ENCODE measurements at places on chromosomes 16 and 17.

- DNase-seq = no peak
These were observed 3.6 kb downstream of the CDC6 start for GRCh38 chr17:40291281-40291664.

DNA sequence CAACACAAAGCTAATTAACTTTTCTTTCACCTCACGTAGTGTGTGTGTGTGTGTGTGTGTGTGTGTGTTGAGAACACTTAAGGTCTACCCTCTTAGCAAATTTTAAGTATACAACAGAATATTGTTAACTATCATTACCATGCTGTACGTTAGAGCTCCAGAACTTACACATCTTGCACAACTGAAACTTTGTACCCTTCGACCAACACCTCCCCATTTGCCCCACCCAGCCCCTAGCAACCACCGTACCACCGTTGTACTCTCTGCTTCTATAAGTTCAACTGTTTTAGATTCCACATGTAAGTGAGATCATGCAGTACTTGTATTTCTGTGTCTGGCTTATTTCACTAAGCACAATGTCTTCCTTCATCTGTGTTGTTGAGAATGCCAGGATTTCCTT lies 28.1 kb upstream of the MLYCD start:
- no peak for DNase-seq

- DNase-seq = no peak
These were observed 57.9 kb downstream of the SDK2 start for GRCh38 chr17:73586275-73586832.

DNA sequence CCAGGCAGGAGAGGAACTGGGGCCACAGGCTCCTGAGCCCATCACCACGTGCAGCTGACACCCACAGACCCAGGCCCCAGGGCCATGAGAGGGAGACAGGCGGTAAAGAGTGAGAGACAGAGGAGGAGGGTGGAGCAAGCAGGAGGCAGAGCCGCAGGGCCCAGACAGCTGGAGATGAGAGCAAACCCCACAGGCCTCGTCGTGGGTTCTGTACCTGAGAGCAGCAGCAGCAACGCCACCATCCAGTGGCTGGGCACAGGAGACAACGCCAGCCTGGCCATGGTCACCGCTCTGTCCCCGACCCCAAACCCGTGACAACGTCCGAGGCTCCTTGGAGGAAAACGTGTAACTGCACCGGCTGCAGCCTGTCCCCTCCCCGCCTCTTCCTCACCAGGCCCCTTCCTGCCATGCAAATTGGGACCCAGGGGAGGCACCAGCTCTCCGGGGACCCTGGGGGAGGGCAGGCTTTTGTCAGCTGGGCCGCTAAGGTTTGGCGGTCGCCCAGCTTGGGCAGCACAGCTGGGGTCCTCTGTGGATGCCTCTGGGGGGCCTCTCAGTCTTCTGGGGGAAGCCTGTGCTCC lies at the start of gene CD79B:
TSS of gene CD79B (minus strand) at position 351 of the 581 bp plus-strand sequence. CDS start at position 281, 70 bp downstream.
- no peak for DNase-seq

DNA sequence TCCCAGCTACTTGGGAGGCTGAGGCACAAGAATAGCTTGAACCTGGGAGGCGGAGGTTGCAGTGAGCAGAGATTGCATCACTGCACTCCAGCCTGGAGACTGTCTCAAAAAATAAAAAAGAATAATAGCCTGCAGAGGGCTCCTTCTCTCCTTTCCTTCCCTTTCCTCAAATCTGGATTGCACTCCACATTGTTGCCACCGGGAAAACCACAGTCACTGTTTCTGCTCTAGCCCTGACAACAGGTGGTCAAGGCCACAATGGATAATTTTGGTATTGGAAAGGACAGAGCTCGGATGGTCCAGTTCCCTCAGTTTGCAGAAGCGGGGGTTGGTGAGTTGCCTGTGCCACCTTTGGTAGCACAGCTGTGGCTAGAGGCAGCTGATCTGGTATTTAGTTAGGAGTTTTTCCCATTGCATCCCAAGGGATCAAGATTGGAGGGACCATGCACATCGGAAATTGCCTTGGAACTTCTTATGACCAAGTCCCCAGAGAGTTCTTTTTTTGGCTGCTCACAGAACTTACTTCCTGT lies 44.7 kb upstream of the PRSS54 start:
- peak; percentile 27 for DNase-seq

- no peak for DNase-seq
These were observed 30.7 kb upstream of the HOXB13 start for GRCh38 chr17:48759288-48759687.

DNA sequence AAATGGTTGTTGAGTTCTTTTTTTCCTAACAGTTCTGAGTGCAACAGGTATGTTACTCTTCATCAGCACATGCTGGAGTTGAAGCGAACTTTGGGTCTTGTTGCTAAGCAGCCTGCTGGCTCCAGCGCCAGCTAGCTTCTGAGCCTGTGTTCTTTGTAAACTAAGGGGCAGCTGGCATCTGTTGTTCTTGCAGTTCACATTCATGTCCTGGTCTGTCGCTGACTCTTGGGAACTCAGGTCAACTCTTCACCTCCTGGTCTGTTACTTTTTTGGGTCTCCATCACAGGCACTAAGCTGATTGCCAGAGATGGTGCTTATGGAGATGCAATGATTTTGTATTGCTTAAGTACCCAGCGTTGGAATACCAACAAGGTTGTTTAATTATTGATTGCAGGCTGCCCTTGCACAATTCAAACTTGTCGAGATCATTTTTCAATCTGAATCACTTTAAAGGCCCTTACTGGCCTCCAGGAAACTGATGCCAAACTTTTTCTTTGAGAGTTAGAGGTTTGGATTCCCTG lies 40.9 kb downstream of the USP10 start:
- no peak for DNase-seq

- peak; percentile 13 for DNase-seq
These were observed 80.4 kb downstream of the COX10 start for GRCh38 chr17:14149751-14150150.

DNA sequence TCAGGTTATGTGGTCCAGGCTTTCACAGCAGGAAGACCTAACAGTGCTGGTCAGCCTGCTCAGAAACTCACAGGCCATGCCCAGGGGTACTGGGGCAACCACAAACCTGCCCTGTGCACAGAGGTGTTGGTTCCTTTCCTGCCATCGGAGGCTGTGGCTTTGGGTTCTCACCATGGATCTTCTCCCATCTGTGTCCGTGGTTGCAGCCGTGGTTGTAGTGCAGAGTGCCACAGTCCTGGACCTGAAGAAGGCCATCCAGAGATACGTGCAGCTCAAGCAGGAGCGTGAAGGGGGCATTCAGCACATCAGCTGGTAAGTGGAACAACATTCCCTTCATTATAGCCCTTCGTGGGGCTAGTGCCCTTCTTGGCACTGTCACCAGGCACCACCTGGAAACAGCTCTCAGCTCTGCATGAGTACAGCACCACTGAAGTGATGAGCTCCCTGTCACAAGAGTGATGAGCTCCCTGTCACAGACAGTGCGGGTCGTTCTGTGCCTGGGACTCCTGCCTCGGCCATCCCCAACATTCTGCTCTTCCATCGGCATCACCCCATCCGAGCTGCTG lies 2.0 kb downstream of the SNRNP25 start:
- no peak for DNase-seq

DNA sequence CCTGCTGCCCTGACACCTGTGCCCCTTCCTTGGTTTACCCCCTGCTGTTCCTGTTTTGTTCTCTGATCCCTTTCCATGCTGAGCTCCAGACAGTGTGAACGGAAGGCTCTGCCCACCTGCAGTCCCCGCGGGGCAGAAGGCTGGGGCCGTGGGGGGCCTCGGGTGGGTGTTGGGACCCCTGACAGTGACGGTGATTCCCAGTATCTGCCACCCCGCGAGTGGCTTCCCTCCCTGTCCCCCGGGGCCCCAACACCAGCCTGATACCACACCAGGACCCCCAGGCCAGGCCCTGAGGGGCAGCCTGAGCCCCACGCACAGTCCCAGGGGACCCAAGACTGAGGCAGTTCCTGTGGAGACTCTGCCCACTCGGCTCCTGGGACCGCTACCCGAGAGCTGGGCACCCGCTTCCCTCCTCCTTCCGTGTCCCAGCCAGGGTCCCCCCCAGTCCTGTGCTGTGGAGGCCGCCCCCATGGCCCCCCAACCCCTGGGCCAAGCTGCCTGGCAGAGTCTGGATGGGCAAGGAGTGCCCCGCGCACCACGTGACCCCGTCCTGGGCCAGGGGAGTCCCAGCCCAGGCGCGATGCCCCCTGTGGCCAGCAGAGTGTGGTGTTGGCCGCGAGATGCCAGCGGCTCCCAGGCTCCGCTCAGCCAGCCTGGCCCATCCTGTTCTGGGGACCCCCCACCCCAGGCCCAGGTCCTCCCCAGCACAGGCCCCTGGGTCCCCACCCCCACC lies 10.0 kb upstream of the C1QTNF8 start:
- peak; percentile 20 for DNase-seq

GRCh38 chr17:78101542-78101941 lies 27.0 kb downstream of the TMC6 start:
- no peak for DNase-seq

DNA sequence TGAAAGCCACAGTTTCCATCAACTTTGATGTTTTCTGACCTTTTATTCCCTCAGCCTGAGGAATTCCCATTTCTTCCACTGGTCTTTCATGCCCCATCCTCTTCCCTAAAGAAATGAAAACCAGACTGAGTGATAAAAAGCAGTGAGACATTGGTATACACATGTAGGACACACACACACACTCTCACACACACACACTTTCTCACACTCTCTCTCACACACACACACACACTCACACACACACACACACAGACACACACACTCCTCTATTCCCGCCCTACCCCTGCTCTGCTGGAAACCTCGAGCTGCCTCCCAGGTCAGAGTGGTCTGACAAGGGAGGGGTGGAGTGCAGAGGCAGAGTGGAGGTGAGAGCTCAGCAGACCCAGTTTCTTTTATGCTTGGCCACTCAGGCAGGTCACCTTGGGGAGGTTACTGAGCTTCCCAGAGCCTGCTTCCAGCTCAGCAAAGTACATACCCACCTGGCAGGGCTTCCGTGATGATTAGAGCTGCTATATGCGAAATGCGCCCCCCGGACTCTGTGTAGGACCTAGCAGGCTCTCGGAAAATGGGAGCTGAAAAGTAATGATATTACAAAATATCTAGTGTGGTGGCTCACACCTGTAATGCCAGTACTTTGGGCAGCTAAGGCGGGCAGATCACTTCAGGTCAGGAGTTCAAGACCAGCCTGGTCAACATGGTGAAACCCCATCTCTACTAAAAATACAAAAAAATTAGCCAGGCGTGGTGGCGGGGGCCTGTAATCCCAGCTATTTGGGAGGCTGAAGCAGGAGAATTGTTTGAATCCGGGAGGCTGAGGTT lies 30.7 kb downstream of the CCR7 start:
- DNase-seq = no peak

- no peak for DNase-seq
These were observed 2.7 kb downstream of the RNF43 start for GRCh38 chr17:58414596-58414997.

GRCh38 chr17:69972251-69972650 lies 102.8 kb upstream of the KCNJ16 start:
- peak; percentile 67 for DNase-seq

DNA sequence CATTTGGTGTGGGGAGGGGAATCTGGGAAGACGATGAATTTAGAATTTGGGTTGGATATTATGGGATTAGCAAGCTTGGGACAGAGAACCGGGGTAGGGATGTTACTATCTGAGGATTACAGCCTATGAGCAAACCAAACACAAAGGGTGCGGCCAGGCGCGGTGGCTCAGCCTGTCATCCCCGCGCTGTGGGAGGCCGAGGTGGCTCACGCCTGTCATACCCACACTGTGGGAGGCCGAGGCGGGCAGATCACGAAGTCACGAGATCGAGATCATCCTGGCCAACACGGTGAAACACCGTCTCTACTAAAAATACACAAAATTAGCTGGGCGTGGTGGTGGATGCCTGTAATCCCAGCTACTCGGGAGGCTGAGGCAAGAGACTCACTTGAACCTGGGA lies 60.9 kb downstream of the VPS53 start:
- no peak for DNase-seq

DNA sequence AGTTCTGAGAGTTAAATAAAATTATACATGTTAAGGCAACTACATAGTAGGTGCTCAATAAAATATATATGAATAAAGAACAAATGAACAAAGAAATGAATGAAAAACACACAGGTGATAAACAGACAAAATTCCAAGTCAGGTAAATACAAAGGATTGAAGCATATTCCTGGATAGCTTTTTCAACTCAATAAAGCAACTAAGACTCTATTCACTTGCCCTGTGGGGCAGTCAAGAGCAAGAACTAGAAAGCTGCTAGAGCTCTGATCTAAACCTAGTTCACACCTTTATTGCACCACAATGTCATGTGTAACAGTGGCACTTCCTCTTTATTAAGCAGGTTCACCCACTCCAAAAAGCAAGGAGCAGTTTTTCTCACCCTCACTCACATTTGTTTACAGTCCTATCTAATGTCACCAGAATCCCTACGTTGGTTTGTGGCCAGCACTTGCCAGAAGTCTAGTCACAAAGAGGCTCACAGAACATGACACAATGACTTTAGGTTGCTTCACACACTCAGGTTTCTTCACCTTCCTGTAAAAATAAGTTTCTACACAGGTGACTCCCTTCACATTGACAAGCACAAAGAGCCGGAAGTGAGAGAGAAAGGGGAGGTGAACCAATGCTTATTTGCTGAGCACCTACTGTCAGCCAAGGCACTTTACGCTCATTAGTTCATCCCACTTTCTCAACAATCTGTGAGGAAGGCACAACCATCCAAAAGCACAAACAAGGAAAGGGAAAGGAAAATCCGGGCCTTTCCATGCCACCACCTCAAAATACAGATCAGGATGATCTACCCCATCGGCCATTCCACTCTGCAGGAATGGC lies 70.8 kb downstream of the XPO6 start:
- DNase-seq = no peak

GRCh38 chr17:40485851-40486521 lies 15.4 kb downstream of the TNS4 start:
- peak; percentile 100 for DNase-seq

DNA sequence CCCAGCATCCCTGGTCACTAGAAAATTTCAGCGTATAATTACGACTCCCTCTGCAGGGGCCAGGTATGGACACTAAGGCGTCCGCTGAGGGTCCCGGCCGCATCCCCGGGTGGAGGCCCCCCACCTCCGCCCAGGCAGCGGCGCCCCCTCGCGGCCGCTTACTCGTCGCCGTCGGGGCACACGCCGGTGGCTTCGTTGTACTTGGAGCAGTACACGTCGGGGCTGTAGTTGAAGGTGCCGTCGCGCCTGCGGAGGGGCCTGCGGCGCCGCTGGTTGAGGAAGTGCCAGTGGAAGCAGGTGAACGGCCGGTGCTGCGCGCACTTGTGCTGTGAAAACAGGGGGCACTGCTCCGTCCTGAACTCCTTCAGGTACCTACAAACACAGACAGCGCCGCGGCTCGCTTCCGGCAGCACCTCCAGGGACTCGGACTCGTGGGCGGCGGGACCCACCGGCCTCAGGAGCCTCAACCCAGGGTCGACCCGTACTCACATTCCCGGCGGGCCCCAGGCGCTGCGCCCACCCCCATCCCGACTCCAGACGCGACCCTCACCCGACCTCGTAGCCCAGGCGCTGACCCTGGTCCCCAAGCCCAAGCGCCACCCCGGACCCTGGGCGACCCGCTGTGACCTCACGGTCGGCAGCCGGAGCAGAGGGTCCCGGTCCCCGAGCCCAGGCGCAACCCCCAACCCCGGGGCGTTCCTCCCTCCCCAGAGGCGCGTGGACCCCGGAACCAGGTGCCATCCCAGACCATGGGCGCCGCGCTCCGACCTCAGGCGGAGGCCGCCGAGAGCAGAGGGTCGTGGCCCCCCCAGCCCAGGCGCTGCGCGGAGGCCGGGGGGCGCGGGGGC lies 596 bp downstream of the UNKL start:
- peak; percentile 49 for DNase-seq

Measured in amniotic epithelial cell (primary cell).